ENCODE measurements at places on chromosomes 1 and 21. TPM values are rescaled to one million over a fixed set of nuclear protein-coding genes. Genes with fewer than 3 reads are reported as not detected.

DNA sequence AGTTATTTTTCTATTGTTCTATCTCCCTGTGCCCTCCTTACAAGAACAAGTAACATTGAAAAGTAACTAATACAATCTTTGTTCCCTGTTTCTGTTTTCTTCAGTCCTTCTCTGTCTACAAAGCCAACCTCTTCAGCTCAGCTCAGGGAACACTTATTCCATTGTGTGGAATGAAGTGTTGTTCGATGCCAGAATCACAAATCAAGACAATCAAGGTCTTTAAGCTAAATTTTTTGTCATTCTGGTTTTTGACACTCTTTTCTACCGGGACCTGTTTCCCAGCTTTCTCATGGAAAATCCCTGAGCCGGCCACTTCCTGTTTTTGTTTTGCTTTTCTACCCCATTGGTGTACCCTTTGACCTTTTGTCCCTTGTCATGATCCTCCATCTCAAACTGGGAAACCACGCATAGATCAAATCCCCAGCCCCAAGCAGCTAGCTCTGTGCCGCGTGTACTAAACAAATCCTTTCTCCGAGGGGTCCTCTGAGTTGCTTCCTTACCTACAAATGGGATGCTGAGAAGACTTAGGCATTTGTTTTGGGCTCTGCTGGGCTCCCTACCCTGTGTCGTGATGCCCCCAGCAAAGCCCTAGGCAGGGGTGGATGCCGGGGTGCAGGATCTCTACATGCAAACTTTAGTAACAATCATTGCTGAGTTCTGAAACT lies 141.8 kb downstream of the TOMM20 start:
- no peak for DNase-seq

DNA sequence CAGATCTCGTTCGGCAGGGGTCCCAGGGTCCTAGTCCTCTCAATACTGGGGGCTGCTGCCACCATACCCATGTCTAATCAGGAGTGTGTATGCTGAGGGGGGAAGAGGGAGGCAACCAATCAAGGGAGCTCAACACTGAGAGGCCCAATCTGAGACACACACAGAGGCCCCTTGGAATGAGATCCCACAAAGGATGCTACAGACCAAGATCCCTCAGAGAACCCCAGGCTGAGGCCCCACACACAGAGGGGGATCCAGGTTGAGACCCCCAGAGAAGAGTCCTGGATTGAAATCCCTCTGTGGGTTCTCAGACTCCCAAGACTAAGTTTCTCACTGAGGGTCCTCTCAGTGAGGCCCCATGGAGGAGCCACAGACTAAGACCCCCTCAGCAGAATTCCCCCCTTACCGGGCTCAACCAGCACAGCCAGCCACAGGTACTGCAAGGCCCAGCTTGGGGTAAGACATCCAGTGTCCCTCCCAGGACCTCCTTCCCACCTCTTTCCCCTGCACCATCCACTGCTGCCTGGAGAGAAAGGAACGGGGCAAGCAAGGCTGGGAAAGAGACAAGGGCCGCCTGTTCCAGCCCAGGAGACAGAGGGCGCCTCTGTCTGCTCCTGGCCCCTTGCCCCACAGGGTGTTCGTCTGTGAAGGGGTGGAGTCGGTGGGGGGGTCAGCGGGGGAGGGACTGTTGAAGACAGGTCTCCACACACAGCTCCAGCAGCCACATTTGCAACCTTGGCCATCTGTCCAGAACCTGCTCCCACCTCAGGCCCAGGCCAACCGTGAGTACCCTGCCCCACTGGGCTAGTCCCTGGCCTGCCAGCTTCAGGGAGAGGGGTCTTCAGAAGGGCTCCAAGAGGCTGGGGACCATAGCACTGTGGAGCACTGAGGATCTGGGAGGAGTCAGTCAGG lies at the start of gene S100A1:
TSS of gene S100A1 (plus strand) at position 720 of the 912 bp plus-strand sequence. CDS start 2,088 bp downstream, outside the sequence.
- DNase-seq = peak; percentile 64

DNA sequence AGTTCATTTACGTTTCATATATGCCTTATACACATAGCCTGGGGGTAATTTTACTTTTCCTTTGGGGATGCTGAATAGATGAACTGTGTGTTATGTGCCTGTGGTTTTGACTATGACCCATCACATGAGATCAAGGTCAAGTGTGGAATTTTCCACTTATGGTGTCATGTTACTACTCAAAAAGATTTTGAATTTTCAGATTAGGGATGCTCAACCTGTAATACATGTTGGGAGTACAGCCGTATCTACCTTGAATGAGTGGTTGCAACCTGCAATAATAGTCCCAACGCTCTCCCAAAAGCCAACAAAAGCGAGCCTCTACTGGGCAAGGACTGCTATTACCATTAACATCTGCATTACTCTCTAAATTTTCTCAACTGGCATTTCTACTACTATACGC lies 68.5 kb upstream of the SDC3 start:
- DNase-seq = no peak

DNA sequence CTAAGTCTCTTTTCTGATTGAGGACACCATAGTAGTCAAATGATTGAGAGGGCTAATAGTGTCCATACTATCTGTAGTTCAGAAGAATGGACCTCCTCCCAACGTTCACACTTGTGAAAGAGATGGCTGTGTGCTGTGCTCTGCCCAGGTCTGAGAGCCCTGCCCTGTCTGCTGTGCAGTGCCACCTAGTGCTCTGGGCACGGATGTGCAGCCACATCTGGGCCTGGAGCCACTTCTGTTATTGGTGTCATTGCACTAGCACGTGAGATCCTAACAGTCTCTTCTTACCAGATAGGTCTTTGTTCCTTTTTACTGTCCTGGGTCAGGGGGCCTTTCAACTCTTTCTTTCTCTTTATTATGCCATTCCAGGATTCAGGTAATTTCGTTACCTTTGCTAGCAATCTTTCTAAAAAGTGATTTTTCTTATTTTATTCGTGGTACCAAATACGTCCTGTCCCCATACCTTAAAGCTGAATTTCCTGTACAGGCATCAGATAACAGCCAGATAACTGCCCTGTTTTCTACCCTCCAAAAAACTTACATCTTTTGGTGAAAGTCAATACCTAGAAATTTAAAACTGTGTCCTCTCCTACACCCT lies 21.7 kb downstream of the INTS3 start:
- peak; percentile 64 for DNase-seq

- no peak for DNase-seq
Measured at GRCh38 chr21:22211943-22212342, 1213.7 kb downstream of the NCAM2 start.

Gene VASH2
- 5.1 TPM for total RNA-seq
